ENCODE measurements at places on chromosomes 1 and 21. TPM values are rescaled to one million over a fixed set of nuclear protein-coding genes. Genes with fewer than 3 reads are reported as not detected.

Gene RIPK4
- not detected for total RNA-seq

Gene CACHD1
- 38.0 TPM for total RNA-seq

GRCh38 chr1:93238425-93238824, 57.9 kb downstream of the CCDC18 start:
- no peaks in the 10 kb centered on the region for H3K4me1 ChIP-seq
- no peak for DNase-seq
- H3K27ac ChIP-seq: no peak overlapping the region
- H3K4me3 ChIP-seq: no peak overlapping the region

DNA sequence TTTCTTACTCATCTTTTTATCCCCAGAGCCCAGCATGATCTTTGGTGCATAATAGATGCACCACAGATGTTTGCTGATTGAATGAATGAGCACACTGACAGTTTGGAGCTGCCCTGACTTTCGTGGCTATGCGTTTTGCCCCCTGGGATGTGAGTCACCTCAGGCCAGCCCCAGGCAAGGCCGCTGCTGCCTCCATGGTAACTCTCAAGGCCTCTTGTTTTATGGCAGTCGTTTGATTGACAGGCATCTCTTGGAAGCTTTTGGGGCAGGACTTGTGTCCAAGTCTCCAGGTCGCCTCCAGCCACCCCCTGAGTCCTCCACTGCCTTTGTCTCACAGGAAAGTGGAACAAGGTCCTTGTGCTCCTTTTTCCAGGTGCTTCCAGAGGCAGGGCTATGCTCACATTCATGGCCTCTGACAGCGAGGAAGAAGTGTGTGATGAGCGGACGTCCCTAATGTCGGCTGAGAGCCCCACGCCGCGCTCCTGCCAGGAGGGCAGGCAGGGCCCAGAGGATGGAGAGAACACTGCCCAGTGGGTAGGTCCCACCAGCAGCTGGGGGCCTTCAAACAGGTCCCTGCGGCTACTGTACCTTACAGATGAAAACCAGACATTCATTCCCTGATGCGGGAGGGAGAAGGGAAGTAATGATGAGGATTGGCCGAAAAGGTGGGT, 11.2 kb downstream of the PSEN2 start:
- DNase-seq: no peak
- peaks cover 22% of the 10 kb centered on the region for H3K4me1 ChIP-seq
- H3K27me3 ChIP-seq: no peaks in the 10 kb centered on the region
- H3K36me3 ChIP-seq: peaks cover 10% of the 10 kb centered on the region
- H3K4me3 ChIP-seq: no peak overlapping the region

DNA sequence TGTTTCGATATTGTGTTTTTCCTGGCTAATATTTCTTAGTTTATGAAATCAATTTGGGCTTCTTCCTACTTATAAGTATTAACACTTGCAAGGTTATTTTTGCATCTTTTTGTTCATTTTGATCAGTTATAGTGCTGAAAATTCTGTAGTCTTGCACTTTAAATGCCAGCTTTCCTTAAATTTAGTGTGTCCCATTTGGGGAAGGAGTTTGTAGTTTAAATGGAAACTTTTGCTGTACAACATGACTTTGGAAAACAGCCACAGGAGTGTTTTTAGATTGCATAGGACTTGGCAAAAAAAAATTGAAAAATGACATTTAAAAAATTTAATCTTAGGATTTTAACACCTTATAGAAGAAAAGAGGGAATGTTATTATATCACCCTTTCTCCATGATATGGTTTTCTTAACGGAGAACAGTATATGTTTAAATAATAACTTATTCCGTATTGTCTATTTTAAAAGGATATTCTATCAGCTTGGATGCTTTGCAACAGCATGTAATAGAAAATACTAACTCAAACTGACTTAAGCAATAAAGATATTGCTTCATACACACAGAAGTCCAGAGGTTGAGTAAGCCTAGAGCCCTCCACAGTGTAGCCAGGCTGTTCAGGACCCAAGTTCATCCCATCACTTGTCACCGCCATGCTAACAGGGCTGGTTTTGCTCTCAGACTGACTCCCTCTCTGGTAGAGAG, 53.8 kb downstream of the LYPLAL1 start:
- H3K4me3 ChIP-seq: no peak overlapping the region
- H3K36me3 ChIP-seq: no peaks in the 10 kb centered on the region
- peaks cover 17% of the 10 kb centered on the region for H3K4me1 ChIP-seq
- no peak for DNase-seq

- DNase-seq: no peak
- H3K36me3 ChIP-seq: no peaks in the 10 kb centered on the region
- H3K4me3 ChIP-seq: no peak overlapping the region
- no peak overlapping the region for H3K27ac ChIP-seq
These were observed 125.8 kb downstream of the NTMT2 start for GRCh38 chr1:170271430-170272161.

DNA sequence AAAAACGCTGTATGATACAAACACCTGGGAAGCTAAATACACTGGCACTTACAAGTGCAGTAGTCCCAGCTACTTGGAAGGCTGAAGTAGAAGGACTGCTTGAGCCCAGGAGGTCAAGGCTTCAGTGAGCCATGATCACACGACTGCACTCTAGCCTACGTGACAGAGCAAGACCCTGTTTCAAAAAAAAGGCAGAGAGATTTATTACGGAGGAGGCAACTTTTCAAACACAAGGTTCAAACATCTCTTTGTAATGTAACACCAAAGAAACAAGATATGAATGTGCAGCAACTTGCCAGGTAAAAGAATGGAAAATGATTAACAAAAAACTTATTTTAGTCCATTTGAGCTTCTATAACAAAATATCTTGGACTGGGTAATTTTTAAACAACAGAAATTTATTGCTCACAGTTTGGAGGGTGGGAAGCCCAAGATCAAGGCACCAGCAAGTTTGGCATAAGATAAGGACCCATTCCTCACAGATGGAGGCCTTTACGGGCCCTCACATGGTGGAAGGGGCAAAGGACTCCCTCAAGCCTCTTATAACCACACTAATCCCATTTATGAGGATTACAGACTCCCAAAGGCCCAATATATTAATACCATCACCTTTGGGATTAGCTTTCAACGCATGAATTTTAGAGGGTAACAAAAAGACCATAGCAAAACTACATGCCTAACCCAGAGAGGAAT, 73.3 kb downstream of the EVI5 start:
- H3K36me3 ChIP-seq: no peaks in the 10 kb centered on the region
- no peaks in the 10 kb centered on the region for H3K27me3 ChIP-seq
- peak overlapping the region; percentile 46 for H3K27ac ChIP-seq
